Hematopoietic multipotent progenitor cell treated with erythropoietin and hydrocortisone succinate and interleukin-3 and kit ligand, for 15 days (in vitro differentiated cells): ENCODE measurements at places on chromosomes 12 and 14.

GRCh38 chr12:57515934-57516541, 4.3 kb downstream of the DDIT3 start:
- DNase-seq = no peak

DNA sequence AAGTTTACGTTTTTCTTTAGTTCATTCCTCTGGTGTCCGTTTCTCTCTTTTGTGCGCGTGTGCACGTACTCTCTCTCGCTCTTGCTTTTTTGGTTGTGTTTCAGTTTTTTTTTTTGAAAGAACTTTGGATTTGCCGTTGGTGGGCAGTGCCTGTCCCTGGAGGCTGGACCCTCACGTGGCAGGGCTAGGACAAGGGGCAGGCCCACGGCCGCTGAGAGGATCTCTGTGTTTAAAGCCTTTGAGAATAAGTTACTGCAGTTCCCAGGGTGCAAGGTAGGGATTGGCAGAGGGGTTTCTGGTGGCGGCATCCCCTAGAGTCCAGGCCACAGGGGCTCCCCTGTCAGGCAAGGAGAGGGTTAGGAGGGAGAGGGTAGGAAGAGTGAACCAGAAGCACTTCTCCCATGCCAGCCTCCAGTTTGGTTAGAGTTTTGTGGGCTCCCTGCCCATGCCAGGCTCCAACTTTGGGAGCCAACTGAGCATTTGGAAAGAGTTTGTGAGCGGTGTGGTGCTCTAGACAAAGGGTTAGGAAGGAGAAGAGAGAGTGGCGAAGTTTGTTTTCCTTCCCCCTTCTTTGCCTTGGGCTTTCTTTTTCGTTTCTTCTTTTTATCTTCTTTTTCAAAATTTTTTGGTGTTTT, 30.5 kb downstream of the ZFHX2 start:
- no peak for DNase-seq

GRCh38 chr14:64659366-64659765, 44.9 kb upstream of the PLEKHG3 start:
- no peak for DNase-seq

GRCh38 chr14:41071351-41071750, 535.3 kb upstream of the LRFN5 start:
- no peak for DNase-seq

GRCh38 chr12:130764073-130764472, 48.0 kb upstream of the RIMBP2 start:
- no peak for DNase-seq

DNA sequence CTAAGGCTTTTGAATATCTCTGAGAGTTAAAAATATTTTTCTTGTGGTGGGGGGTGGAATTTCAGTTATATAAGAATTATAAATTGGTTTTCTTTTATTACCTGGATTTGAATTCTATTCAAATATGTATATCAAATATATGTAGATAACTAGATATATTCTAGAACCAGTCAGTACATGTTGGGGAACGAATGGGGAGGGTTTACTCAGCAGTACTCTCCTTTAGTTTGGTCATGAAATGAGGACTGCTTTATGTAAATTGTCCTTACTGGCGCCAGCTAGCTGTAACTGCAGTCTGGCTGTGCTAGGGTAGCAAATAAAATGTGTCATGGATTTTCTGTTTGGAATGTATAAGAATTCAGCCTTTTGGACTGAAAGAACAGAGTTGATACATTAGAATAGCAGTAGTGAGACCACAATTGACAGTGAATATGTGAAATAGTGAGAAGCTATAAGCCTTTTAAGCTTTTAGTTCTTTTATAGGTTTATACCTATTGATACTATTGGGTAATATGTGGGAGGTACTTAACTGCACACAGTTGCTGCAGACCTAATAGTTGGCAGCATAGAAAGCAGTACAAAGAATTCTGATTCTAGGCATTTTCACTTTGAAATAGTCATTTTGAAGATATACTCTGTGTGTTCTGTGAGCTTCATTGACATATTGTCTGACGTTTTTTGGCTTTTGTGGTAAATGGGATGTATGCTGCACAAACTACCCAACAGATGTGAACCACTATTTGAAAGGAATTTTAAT, 29.0 kb downstream of the ATF7IP start:
- peak; percentile 73 for DNase-seq

GRCh38 chr12:69610729-69611128, at the start of gene LRRC10:
Gene LRRC10 (minus strand): TSS chr12:69610907. CDS start chr12:69610838, 69 bp downstream.
- DNase-seq = no peak

- no peak for DNase-seq
These were observed 18.5 kb upstream of the FOXN3 start for GRCh38 chr14:89435492-89435891.

DNA sequence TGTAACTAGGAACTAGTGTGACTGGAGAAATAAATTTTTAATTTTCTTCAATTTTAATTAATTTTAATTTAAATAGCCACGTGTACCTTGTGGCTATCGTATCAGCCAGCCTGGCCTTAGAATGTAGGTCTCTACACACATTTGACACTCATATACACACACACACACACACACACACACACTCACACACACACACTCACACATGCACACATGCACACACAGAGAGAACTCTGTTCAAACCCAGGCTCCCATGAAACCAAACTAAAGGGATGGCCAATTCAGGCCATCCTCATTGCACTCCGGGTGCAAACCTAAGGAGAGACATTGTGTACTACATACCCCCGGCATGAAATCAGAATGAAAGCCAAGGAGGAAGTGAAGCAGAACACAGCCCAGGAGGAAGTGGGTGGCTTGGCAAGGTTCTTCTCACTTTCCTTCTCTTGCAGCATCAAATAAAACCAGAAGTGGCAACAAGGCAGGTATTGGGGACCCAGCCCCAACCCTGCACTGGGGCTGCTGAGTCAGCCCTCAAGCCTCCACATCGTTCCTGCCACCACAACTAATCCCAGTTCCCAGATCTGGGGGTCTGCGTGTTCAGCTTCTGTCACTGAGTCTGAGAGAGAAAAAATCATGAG, 26.2 kb upstream of the CHPT1 start:
- DNase-seq = no peak

DNA sequence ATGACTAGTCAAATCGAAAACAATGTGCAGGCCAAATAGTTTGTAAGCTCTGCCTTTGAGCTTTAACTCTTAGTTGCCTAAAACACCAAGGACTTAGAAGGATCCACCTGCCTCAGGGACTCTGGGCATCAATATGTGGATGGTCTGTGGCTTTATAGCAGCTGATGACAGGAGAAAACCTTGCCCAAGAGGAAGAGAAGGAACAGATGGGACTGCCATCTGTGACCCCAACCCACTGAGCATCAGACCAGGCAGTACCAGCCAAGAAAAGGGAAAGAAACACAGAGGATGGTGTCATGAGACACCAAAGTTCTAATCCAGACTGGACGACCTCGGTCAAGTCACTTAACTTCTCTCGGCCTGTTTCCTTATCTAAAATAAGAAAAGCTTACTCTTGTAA, 12.7 kb downstream of the TGFB3 start:
- DNase-seq = no peak

DNA sequence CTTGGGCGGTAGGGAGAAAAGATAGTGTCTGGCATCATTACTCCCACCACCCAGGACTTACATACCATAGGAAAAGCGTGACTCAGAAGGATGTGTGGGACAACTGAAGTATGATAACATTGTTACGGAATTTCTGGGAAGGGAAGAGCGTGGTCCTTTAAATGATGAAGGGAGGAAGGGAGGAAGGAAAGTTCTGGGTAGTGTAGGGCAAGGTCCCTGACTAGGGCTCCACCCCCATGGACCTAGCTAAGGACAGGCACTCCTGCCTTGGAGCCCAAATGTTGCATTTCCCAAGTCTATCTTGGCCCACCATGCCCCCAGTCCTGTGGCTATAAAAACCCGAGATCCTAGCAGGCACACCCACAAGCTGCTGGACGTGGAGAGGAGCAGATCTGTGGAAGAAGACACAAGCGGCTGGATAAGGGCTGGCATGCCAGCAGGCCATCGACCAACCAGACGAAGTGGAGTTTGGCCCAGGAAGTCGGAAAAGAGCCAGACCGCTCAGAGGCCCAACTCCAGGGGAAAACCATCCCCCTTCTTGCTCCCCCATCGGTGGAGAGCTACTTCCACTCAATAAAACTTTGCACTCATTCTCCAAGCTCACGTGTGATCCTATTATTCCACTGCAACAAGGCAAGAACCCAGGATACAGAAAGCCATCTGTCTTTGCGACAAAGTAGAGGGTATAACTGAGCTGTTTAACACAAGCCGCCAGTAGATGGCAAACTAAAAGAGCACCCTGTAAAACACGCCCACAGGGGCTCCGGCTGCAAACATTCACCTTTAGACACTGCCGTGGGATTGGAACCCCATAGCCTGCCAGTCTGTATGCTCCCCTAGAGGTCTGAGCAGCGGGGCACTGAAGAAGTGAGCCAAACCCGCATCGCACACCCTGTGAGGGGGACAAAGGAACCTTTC, 23.0 kb upstream of the RAB21 start:
- no peak for DNase-seq

GRCh38 chr12:97471194-97471593, 8.6 kb downstream of the RMST start:
- DNase-seq = no peak

DNA sequence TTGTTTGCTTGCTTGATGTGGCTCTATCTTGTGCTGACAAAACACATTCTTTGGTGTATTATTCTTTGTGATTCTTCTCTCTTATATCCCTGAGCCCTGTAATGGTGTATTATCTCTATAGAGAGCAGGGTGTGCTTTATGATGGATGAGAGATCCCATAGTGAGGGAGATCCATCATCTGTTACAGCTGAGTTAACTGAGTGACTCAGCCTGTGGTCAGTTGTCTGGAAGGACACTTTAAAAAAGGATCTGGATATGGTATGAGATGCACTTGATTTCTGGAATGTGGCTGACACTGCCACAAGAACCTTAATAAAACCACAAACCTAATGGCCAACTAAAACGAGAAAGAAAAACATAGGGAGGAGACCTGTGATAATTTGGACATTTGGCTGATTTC, 461.4 kb upstream of the SYT1 start:
- no peak for DNase-seq

DNA sequence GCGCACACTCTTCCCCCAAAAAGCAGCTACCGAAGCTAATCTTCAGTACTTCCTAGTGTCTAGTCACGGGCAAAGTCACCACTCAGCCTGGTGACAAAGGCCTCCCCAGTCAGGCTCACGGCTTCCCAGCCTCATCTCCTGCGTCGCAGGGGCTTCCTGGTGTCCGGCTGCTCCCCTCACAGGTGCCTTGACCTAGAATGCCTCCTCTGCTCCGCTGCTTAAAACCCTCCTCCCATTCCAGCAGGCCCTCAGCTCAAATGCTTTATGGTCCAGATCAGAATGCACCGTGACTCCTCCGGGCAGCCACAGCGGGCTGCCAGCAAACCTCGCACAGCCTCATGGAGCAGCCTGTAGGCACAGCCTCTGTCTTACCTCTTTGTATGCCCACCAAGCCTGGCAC, 53.1 kb downstream of the PRIMA1 start:
- DNase-seq = no peak

DNA sequence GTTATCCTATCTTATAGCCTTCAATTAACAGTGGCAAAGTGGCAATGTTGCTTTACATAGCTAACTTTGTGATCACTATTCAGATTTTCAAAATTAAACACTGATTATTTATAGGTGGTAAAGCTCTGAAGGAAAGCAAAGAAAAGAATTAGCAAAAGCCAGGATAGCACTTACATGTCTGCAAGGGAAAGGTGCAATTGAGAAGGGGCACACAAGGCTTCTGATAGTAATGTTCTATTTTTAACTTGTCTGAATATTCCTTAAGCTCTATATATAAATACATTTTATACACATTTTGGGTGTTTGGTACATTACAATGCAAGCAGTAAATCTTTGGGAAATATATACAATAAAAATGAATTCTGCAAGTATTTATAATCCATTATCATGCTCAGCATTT, 10.9 kb downstream of the NAP1L1 start:
- no peak for DNase-seq

- no peak for DNase-seq
These were observed 7.4 kb downstream of the SALL2 start for GRCh38 chr14:21518725-21519124.

- peak; percentile 70 for DNase-seq
These were observed 14.9 kb downstream of the C2CD5 start for GRCh38 chr12:22529281-22530060.

DNA sequence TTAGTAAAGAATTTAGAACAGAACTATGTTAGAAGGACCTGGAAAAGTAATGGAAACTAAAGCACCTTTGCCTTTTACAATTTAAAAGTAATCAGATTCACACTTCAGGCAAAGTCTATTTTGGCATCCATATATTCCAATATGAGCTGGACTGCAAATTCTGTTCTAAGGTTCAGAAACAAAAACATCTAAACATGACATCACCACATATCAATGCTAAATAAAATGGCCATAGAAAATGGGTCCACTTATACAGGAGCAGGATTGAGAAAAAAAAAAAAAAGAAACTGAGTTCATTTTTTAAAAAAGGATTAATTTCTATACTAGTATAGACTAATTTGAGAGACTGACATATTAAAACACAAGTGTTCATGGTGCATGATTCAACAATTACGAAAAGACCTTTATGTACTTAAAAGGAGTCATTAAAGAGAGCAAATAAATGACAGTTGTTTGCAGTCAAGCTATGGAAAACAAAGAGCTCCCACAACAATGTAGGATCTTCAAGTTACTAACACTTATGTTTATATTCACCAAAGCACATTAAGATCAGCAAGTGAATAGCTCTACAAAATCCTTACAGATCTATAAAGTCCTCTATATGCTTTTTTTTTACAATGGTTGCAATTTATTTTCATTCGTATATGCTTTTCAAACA, 45.7 kb downstream of the DICER1 start:
- DNase-seq = no peak

DNA sequence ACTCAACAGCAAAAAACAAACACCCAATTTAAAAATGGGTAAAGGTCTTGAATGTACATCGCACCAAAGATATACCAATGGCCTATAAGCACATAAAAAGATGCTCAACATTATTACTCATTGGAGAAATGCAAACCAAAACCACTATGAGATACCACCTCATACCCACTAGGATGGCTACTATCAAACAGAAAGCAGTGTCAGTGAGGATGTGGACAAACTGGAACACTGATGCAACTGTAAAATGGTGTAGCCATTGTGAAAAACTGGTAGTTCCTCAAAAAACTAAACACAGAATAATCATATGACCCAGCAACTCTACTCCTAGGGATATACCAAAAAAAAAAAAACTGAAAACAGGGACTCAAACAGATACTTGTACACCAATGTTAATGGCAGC, 49.3 kb downstream of the CDK17 start:
- DNase-seq = no peak

- no peak for DNase-seq
These were observed 24.7 kb downstream of the INSM2 start for GRCh38 chr14:35558680-35559079.

DNA sequence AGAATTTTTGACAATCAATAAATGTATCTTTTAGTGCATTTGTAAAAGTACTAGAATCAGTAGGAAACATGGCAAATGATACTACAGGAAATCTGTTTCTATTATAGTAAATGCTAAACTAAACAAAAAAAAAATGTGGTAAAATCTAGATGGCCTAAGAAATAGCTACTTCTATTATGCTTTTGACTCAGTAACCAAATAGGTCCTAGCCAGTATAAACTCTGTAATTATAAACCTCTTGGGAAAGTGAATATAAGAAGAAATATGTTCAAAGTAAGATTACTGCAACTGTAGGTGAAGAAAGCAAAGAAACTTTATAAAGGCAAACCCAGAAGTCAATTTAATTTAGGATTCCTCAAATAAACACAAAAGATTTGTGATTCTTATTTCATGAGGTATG, 581.2 kb downstream of the LRFN5 start:
- no peak for DNase-seq
